ENCODE measurements at places on chromosomes 2 and 18.

DNA sequence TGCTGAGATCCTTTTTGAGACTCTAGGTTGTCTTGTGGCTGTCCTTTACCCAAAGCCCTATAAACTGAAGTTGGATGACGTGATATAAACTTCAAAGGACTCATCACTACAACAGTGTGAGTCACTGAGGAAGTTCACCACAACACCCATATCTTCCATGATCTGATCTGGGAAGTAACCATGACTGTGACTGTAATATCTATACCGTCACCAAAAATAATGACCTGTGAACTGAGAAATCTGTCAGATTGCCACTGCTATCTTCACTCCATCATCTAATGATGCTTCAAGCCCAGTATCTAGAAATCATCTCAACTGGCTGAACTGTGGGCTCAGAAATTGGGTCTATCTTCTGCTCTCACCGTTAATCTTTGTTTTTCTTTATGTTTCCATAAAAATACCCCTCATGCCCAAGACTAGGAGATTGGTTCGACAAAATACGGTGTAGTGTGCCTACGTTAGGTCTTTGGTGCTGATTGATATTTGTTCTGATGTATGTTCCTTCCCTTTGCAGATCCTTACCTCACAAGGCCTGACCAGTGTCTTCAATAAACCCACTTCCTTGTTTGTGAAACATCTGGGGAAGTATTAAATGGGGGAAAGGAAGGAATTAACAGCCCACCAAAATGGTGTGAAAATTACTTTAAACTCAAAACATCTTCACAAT lies 78.2 kb downstream of the MYL12B start:
- no peak for DNase-seq

DNA sequence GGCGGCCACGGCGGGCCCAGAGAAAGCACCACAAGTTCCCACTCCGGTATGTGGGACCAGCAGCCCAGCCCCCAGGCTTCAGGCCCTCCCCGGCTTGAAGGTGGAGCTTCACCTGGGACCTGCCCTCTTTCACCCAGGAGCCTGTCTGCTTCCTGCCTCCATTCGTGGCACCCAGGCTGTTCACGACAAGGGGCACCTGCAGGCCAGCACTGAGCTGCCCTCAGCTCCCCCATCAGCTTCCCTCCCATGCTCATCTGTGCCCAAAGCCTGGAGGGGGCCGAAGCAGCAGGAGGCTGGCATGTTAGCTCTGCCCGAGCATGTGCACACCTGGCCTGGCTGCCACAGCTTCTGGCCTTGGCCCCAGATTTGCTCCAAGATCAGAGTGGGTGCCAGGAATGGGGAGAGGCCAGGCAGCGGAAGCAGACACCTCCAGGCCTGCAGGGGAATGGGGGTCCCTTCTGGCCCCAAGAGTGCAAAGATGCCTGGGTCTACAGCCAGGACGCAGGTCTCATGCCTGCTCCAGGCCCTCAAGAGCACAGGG lies 312.4 kb upstream of the SYT4 start:
- DNase-seq = no peak

GRCh38 chr2:232875256-232876121 lies 5.4 kb downstream of the SNORC start:
- peak; percentile 33 for DNase-seq

GRCh38 chr2:64396551-64396950 lies 57.4 kb upstream of the LGALSL start:
- no peak for DNase-seq

DNA sequence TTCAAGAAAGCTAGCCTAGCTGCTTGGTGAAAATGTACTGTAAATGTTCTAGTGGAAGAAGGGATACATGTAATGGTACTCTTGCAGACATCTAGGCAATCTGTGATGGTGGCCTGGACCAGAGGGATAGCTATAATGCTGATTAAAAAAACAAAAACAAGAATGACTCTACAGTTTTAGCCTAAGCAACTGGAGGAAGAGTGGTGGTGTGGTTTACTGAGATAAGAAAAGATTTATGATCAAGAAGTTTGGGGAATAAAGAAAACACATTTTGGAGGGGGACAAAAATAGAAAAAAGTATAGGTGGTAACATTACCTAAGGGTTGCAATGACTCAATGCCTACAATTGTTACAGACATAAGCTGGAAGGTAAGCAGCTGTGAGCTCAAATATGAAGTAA lies 1080.7 kb upstream of the CELF4 start:
- DNase-seq = no peak

Data from NCI-H2081 (cell line).